ENCODE measurements at places on chromosomes 2 and 18.

DNA sequence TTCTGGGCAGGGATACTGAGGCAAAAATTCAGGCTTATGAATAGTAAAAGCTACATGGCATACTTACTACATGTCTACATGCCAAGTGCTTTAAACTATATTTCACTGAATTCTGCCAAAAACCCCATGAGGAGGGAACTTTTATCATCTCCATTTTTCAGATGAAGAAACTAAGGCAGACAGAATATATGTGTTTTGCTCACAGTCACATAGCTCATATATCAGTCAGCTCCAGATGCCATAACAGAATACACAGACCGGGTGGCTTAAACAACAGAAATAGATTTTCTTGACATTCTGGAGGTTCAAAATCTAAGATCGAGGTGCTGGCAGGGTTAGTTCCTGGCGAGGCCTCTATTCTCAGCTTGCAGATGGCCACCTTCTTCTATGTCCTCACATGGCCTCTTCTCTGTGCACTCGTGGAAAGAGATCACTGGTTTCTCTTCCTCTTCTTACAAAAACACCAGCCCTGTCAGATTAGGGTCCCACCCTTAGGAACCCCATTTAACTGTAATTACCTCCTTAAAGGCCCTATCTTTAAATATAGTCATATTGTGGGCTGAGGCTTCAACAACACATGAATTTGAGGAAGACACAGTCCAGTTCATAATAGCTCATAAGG, 27.1 kb upstream of the CREB1 start:
- DNase-seq: no peak

DNA sequence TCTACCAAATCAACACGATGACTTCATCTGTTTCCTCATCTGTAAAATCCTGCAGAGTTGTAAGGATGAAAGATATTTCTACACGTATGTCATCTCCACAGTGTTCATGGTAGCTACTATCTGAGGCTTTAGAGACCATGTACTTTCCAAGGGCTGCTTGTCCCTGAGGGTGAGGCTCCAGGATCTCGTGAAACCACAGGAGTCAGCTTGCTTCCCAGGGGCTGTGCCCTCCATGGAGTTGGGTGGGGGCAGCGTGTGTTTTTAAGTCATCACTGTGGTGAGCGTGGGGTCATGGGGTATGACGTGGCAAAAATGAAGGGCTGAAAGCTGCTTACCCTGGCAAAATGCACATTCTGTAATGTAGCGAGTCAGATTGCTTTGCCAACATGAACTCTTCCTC, 81.6 kb downstream of the ASAP2 start:
- no peak for DNase-seq

- DNase-seq: no peak
Measured at GRCh38 chr2:151757861-151758260, 23.6 kb upstream of the NEB start.

- DNase-seq: peak; percentile 87
Measured at GRCh38 chr2:149038442-149039212, at the start of gene LYPD6B. LYPD6B (plus strand) TSS chr2:149038699; CDS start chr2:149130949, 92,250 bp downstream.

- no peak for DNase-seq
Measured at GRCh38 chr2:190137561-190137960, 75.0 kb upstream of the MSTN start.

DNA sequence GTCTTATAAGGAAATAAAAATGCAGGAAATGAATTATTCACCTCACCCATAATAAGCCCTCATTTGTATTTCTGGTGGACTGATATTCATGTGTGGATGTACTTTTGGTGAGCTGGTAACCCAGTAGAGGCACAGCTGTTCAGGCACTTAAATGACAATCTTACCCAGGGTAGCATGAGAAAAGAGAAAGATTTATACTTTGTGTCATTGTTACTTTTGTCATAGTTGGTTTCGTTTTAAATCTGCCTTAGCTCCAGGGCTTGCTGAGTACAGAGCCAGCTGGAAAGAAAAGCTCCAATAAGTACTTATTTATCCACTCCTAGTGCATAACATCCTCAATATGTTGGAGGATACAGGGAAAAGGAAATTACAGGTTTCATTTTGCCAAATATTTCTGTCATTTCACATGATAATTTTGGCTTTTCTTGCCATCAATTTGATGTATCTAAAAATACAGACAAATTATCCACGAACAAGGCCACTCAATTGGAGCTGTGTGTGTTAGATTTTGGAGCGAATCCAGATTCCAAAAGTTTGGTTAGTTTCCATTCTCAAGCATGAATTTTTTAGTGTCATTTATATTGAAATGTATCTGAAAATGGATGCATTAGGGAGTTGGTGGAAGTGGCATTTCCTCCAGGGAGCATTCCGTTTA, 1276.1 kb upstream of the FAM98A start:
- DNase-seq: no peak

GRCh38 chr18:58533766-58534165, 95.1 kb downstream of the ALPK2 start:
- DNase-seq: no peak

All from SK-N-SH (cell line).